ENCODE measurements at places on chromosomes 2 and 18.

- H3K36me3 ChIP-seq = no peaks in the 10 kb centered on the region
- no peak overlapping the region for H3K4me3 ChIP-seq
- no peak for DNase-seq
- no peak overlapping the region for H3K27ac ChIP-seq
Observed at GRCh38 chr2:219676586-219676985, 49.2 kb downstream of the SLC4A3 start.

GRCh38 chr2:43009448-43009847 is 217.0 kb downstream of the ZFP36L2 start:
- no peak overlapping the region for H3K4me3 ChIP-seq
- H3K27ac ChIP-seq = no peak overlapping the region
- H3K36me3 ChIP-seq = peaks cover 6% of the 10 kb centered on the region
- H3K4me1 ChIP-seq = peaks cover 2% of the 10 kb centered on the region

GRCh38 chr2:37851828-37852584 is 73.1 kb upstream of the RMDN2 start:
- H3K4me3 ChIP-seq = no peak overlapping the region
- no peaks in the 10 kb centered on the region for H3K27me3 ChIP-seq
- H3K27ac ChIP-seq = no peak overlapping the region
- H3K4me1 ChIP-seq = no peaks in the 10 kb centered on the region

- DNase-seq = no peak
- H3K4me3 ChIP-seq = no peak overlapping the region
- H3K36me3 ChIP-seq = no peaks in the 10 kb centered on the region
Observed at GRCh38 chr2:120619579-120619978, 116.1 kb upstream of the GLI2 start.

GRCh38 chr2:182435754-182436153 is 8.9 kb upstream of the PDE1A start:
- peaks cover 3% of the 10 kb centered on the region for H3K36me3 ChIP-seq
- H3K4me3 ChIP-seq = no peak overlapping the region
- no peak overlapping the region for H3K27ac ChIP-seq

- H3K27ac ChIP-seq = no peak overlapping the region
- no peaks in the 10 kb centered on the region for H3K36me3 ChIP-seq
- no peak for DNase-seq
- H3K27me3 ChIP-seq = no peaks in the 10 kb centered on the region
Observed at GRCh38 chr2:187438455-187438854, 9.6 kb downstream of the CALCRL start.

GRCh38 chr2:240917009-240917683 is 11.0 kb downstream of the CROCC2 start:
- peak; percentile 27 for DNase-seq
- H3K27me3 ChIP-seq = no peaks in the 10 kb centered on the region
- H3K4me1 ChIP-seq = no peaks in the 10 kb centered on the region

GRCh38 chr18:59067873-59068272 is 71.8 kb upstream of the SEC11C start:
- H3K27me3 ChIP-seq = no peaks in the 10 kb centered on the region
- no peaks in the 10 kb centered on the region for H3K4me1 ChIP-seq
- DNase-seq = no peak

DNA sequence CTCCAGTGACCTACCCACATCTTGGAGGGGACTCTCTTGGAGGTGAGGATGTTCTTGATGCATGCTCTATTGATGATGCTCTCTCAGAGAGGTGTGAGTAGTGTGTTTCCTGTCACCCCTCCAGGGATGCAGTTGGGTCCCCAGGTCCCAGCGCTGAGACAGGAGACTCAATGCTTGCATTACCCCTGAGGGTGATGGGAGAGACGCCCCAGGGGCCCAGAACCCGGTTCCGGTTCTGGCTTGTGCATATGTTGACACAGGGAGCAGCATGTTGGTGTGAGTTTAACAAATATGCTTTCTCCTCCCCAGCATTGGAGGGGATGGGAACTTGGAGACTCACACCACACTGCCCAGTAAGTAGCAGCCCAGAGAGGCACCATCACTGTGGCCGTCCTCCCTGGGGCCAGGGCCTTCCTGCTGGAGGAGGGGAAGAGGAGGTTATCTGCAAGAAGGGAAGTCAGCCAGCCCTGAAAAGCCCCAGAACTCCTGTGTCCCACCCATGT is 124.5 kb downstream of the PLB1 start:
- H3K4me3 ChIP-seq = no peak overlapping the region
- H3K4me1 ChIP-seq = peaks cover 10% of the 10 kb centered on the region
- no peaks in the 10 kb centered on the region for H3K27me3 ChIP-seq
- H3K36me3 ChIP-seq = no peaks in the 10 kb centered on the region
- no peak overlapping the region for H3K27ac ChIP-seq

DNA sequence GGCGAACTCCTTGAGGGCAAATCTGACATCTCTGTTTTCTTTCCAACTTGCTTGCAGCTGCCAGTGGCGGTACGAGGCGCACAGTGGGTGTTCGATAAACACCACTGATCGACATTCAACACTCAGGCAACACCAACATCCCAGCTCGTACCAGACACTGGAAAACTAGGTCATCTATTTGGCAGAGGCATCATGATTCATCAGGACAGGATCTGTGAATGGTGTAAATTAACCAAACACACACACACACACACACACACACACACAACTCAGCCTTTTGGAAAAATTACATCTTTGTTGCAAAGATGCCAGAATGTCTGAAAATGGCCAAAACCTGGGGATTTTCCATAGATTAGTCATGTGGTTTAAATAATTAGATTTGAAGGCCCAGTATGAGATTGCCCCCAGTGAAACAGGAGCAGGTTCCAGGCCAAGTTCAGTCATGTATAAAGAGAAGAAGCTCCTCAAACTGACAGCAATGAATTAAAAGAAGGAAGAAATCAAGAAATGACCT is 150.5 kb upstream of the NCKAP5 start:
- H3K4me1 ChIP-seq = no peaks in the 10 kb centered on the region
- H3K27ac ChIP-seq = no peak overlapping the region
- no peak for DNase-seq
- 0 out of 2 replicates have a peak, but pooled peaks cover 5% of the 10 kb centered on the region for H3K36me3 ChIP-seq
- no peak overlapping the region for H3K4me3 ChIP-seq

GRCh38 chr2:84972207-84972783 is 1.3 kb downstream of the KCMF1 start:
- H3K4me3 ChIP-seq = peak overlapping the region; percentile 90
- DNase-seq = no peak
- H3K27me3 ChIP-seq = no peaks in the 10 kb centered on the region
- H3K4me1 ChIP-seq = peaks cover 2% of the 10 kb centered on the region
- H3K27ac ChIP-seq = peak overlapping the region; percentile 43
- H3K36me3 ChIP-seq = peaks cover 21% of the 10 kb centered on the region

GRCh38 chr2:218026676-218027425 is 24.1 kb upstream of the TNS1 start:
- DNase-seq = peak; percentile 22
- no peaks in the 10 kb centered on the region for H3K27me3 ChIP-seq
- H3K36me3 ChIP-seq = no peaks in the 10 kb centered on the region
- H3K27ac ChIP-seq = no peak overlapping the region
- H3K4me1 ChIP-seq = peaks cover 3% of the 10 kb centered on the region

DNA sequence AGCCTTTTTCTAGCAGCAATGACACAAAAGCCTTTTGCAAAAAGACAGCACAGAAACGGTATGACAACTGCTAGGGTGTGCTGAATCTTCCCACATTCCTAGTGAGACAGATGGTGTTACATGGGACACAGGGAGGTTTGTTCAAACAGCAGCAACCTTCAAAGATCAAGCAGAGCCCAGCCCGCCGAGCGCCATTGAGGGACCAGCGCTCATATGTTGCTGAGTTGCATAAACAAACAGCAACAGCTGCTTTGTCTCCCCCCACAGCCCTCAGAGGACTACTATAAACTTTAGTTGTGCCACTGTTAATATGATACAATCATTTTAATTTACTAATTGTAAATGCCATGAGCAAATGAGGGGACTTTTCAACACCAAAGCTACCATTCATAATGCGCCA is 117.7 kb downstream of the ZEB2 start:
- no peaks in the 10 kb centered on the region for H3K27me3 ChIP-seq
- H3K4me3 ChIP-seq = no peak overlapping the region
- H3K27ac ChIP-seq = no peak overlapping the region
- no peak for DNase-seq
- no peaks in the 10 kb centered on the region for H3K36me3 ChIP-seq
- H3K4me1 ChIP-seq = no peaks in the 10 kb centered on the region

GRCh38 chr2:176187899-176188773 is at the start of gene HOXD1:
TSS of gene HOXD1 (plus strand) at chr2:176188668. CDS start at chr2:176188802, 134 bp downstream.
- H3K4me1 ChIP-seq = peaks cover 3% of the 10 kb centered on the region
- H3K27me3 ChIP-seq = peaks cover 78% of the 10 kb centered on the region

DNA sequence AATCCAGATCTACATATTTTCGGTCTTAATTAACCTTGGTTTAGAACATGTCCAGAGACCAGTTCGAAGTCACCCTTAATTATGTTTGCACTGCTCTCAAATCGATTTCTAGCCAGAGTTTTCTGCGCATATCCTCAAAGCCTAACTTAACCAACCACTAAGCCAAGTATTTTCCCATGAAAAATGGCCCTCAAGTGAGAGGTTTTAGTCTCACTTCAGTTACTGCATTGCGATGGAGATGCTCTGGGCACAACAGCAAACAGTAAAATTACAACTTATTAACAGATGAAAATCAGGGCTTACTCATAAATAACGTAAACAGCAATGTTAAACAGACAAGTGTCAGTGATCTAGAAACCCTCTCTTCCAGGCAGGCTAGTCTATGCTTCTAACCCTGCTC is 4.5 kb downstream of the RTN4 start:
- no peaks in the 10 kb centered on the region for H3K4me1 ChIP-seq
- DNase-seq = no peak
- no peaks in the 10 kb centered on the region for H3K27me3 ChIP-seq
- H3K4me3 ChIP-seq = no peak overlapping the region
- no peak overlapping the region for H3K27ac ChIP-seq

DNA sequence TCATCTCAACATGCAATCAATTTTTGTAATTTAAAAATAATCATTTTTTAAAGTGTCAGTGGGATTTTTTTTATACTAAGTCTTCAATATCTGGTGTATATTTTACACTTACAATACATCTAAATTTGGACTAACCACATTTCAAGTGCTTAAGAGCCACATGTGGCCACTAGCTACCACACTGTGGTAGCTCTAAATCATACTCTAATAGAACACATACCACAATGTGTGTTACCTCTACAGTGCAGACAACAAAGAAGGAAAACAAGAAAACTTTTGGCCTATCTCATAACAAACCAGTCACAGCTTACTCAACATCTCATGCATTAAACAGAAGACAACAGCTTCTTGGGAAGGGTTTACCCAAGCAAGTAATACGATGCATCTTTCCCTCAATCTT is 24.5 kb downstream of the PIAS2 start:
- H3K4me3 ChIP-seq = no peak overlapping the region
- no peak overlapping the region for H3K27ac ChIP-seq
- no peaks in the 10 kb centered on the region for H3K27me3 ChIP-seq
- no peaks in the 10 kb centered on the region for H3K4me1 ChIP-seq

GRCh38 chr2:11764359-11764758 is 17.9 kb downstream of the LPIN1 start:
- no peaks in the 10 kb centered on the region for H3K4me1 ChIP-seq
- peaks cover 41% of the 10 kb centered on the region for H3K36me3 ChIP-seq
- H3K27me3 ChIP-seq = no peaks in the 10 kb centered on the region
- DNase-seq = no peak
- H3K27ac ChIP-seq = no peak overlapping the region

- peaks cover 3% of the 10 kb centered on the region for H3K36me3 ChIP-seq
- peaks cover 4% of the 10 kb centered on the region for H3K4me1 ChIP-seq
- H3K4me3 ChIP-seq = peak overlapping the region; percentile 56
Observed at GRCh38 chr2:209451209-209451834, 27.5 kb downstream of the MAP2 start.

DNA sequence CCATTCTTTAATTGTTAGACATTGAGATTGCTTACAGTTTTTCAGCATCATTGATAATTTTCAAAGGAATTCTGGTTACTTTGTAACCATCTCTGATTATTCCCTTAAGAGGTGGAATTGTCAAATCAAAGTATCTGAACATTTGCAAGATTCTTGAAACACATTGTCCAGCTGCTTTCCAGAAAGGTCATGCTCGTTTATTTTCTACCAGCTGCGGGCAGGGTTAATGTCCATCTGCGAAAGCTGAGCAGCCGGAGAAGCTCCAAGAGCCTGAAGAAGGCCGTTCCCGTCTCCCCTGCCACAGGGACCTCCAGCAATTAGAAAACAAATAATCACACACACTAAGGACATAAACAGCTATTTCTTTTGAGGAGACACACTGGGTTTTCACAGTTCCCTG is 76.1 kb upstream of the TXNDC2 start:
- H3K36me3 ChIP-seq = peaks cover 7% of the 10 kb centered on the region
- no peak overlapping the region for H3K27ac ChIP-seq
- no peaks in the 10 kb centered on the region for H3K27me3 ChIP-seq
- peaks cover 4% of the 10 kb centered on the region for H3K4me1 ChIP-seq
- no peak for DNase-seq

- H3K4me1 ChIP-seq = no peaks in the 10 kb centered on the region
- peaks cover 7% of the 10 kb centered on the region for H3K36me3 ChIP-seq
- H3K27me3 ChIP-seq = no peaks in the 10 kb centered on the region
- no peak overlapping the region for H3K27ac ChIP-seq
- H3K4me3 ChIP-seq = no peak overlapping the region
Observed at GRCh38 chr2:185862657-185863398, 124.2 kb downstream of the FSIP2 start.

- no peaks in the 10 kb centered on the region for H3K27me3 ChIP-seq
- H3K4me1 ChIP-seq = peaks cover 7% of the 10 kb centered on the region
- no peak for DNase-seq
- H3K27ac ChIP-seq = no peak overlapping the region
Observed at GRCh38 chr2:160373263-160373662, 120.3 kb downstream of the RBMS1 start.

DNA sequence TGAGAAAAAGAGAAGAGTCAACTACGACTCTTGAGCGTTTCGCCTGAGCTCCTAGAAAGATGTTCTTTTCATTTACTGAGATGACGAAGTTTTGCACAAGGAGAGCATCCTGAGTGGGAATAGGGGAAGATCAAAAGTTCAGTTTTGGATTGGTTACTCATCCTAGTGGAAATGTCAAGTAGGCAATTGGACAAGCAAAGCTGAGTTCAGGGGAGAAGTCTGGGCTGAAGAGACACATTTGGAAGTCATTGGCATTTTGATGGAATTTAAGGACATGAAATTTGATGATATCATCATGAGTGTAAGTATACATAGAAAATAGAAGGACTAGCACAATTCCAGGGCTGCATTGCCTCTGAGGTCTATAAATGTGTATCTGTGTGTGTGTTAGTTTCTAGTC is 416.6 kb downstream of the RAD51AP2 start:
- no peak overlapping the region for H3K27ac ChIP-seq
- no peak overlapping the region for H3K4me3 ChIP-seq
- H3K4me1 ChIP-seq = no peaks in the 10 kb centered on the region
- no peak for DNase-seq
- no peaks in the 10 kb centered on the region for H3K36me3 ChIP-seq

DNA sequence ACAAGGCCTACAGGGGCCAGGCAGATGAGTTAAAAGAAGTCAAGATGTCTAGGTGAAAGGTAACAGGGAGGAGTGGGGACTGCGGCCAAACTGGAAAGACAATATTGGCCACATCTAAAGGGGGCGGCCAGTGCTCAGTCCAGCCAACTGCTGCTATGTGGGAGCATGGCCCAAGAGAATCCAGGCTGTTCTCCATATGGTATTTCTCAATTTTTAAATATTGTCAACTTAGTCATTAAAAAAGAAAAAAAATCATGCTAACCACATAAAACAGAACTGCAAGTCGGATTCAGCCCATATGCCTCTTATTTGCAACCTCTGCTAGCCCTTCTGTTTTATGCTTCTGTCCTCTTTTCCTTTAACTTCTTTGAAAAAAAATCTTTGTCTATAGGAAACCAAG is 14.8 kb downstream of the TRABD2A start:
- H3K27me3 ChIP-seq = no peaks in the 10 kb centered on the region
- no peaks in the 10 kb centered on the region for H3K36me3 ChIP-seq
- H3K4me3 ChIP-seq = no peak overlapping the region
- no peaks in the 10 kb centered on the region for H3K4me1 ChIP-seq
- no peak overlapping the region for H3K27ac ChIP-seq
